T-helper 22 cell (primary cell): ENCODE measurements at places on chromosomes 1 and 21.

DNA sequence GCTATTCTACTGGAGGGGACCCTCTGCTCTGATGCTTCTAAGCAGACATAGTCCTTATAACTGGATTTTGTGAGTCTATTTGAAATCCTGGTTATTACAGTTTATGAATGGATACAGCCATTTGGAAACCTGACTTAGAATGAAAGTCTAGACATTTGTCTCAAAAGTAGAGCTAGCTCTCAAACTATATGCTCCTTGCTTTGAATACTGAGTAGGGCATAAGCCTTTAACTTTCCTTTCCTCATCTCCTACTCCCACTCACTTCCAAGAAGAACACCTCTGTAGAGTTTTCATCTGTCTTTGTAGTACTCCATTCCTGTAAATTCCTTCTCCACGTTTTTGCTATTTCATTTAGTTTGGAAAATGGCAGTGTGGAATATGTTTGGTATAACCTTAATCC lies 9.0 kb upstream of the ARID1A start:
- no peak for DNase-seq

DNA sequence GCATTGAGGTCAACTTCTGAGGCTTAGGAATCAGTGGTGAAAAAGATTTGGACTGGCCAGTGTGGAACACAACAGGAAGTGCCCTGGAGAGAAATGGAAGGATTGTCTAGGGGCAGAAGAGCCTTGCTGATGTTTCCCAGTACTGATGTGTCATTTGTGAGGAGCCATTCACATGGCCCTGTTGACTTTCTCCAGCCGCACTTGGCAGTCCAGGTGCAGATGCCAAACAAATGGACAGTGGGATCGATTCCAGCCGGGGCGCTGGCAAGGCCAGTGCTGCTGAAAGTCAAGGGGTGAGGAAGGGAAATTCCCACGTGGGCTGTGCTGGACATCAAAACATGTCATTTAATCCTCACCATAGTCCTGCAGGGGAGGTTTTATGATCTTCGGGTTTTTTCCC lies 4.9 kb upstream of the TRIM63 start:
- no peak for DNase-seq

GRCh38 chr1:59218521-59219236 lies 78.2 kb upstream of the FGGY start:
- no peak for DNase-seq

- DNase-seq, result no peak
Measured at GRCh38 chr1:3779265-3779911, 6.8 kb downstream of the SMIM1 start.

DNA sequence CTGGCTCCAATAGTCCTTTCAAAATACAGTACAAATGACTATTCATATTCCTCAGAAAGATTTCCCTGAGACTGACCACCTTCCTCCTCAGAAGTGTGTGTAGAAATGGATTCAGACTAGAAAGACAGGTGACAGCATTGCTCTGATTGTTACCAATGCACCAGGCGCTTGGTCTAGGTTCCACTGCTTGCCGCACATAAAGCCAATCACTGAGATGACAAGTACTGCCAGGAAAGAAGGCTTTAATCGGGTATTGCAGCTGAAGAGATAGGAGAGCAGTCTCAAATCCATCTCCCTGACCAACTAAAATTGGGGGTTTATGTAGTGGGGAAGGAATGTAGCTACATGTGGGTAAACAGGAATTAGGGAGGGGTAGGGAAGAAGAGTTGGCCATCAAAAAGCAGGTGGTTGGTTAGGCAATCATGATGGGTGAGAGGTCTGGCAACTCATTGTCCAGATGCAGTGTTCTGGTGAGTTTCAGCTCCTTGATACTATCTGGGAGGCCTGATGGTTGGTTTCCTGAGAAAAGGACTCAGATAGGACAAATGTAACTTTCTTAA lies 98.0 kb downstream of the KCNH1 start:
- DNase-seq, result no peak

- DNase-seq, result no peak
Measured at GRCh38 chr1:100628631-100629081, 90.7 kb downstream of the GPR88 start.

GRCh38 chr1:93601686-93602085 lies 80.0 kb downstream of the BCAR3 start:
- no peak for DNase-seq

- DNase-seq, result no peak
Measured at GRCh38 chr1:85093644-85094043, 45.3 kb upstream of the MCOLN3 start.
